ENCODE measurements at places on chromosomes 5 and 9. TPM values are rescaled to one million over a fixed set of nuclear protein-coding genes. Genes with fewer than 3 reads are reported as not detected.

TNC gene
- 31.5 TPM for total RNA-seq

ADAMTSL2 gene
- total RNA-seq = 1.7 TPM

DNA sequence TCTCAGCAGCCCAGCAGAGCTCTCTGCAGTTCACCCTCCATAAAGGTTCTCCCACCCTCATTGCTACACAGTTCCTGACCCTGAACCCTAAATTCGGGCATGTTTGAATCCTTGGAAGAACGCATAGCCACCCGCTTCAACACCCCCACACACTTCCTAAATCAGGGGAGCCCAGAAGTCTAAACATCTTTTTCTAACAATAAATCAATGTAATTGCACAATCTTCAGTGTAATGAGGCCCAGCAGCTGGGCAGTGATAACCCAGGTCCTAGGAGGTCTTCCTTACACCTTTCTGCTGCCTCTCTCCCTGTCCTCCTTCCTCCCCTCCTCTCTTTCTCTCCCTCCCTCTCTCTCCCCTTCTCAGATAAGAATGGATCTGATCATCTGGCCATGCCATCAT is 88.0 kb downstream of the IRX2 start:
- no peaks in the 10 kb centered on the region for H3K27me3 ChIP-seq
- H3K4me1 ChIP-seq = no peaks in the 10 kb centered on the region
- no peak overlapping the region for H3K4me3 ChIP-seq
- DNase-seq = no peak
- H3K27ac ChIP-seq = no peak overlapping the region

DNA sequence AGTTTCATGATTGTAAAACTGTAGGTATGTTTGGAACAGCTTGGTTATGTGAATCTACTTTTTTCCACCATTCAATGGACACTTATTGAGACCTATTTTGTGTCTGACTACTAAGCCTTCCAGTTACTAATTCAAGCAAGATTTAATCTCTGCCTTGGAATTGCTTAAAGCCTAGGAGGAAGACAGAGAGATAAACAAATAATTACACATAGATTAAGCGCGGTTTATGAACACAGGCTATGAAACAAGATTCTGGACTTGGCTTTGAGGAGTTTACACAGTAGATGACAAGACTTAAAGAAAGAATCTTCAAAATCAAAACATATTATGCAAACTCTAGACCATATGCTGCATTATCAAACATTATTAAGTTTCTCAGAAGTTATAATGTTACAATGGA is 340.4 kb downstream of the RASEF start:
- no peak overlapping the region for H3K4me3 ChIP-seq
- DNase-seq = no peak
- no peak overlapping the region for H3K27ac ChIP-seq
- no peaks in the 10 kb centered on the region for H3K4me1 ChIP-seq
- H3K36me3 ChIP-seq = no peaks in the 10 kb centered on the region
- no peaks in the 10 kb centered on the region for H3K27me3 ChIP-seq

FOXD4L5 gene
- total RNA-seq = 0.09 TPM

DNA sequence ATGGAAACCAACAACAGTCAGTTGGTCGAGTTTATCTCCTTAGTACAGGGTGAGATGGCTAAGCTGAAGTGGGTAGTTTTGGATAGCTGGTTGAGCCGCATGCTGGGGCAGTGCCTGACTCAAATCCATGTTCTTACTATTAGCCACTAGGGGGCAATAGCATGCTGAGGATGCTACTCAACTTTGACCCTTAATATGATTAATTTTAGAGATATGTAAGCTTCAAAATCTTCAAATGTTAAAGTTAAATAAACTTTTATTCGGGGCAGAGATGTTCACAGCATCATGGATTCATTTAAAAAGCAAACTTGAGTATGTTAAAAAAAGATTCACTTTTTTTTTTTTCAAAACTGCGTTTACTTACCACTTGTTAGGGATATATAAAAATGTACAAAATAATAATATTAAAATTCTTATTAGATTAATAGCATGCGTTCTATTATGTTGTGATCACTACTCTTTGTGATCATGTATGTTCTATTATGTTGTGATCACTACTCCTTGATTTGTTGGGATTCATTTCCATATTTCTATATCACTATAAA is 57.0 kb downstream of the C9orf153 start:
- H3K4me3 ChIP-seq = no peak overlapping the region
- DNase-seq = peak; percentile 13
- H3K36me3 ChIP-seq = no peaks in the 10 kb centered on the region
- H3K27me3 ChIP-seq = no peaks in the 10 kb centered on the region
- H3K4me1 ChIP-seq = no peaks in the 10 kb centered on the region
- H3K27ac ChIP-seq = no peak overlapping the region

GLRX gene
- 52.4 TPM for total RNA-seq

DNA sequence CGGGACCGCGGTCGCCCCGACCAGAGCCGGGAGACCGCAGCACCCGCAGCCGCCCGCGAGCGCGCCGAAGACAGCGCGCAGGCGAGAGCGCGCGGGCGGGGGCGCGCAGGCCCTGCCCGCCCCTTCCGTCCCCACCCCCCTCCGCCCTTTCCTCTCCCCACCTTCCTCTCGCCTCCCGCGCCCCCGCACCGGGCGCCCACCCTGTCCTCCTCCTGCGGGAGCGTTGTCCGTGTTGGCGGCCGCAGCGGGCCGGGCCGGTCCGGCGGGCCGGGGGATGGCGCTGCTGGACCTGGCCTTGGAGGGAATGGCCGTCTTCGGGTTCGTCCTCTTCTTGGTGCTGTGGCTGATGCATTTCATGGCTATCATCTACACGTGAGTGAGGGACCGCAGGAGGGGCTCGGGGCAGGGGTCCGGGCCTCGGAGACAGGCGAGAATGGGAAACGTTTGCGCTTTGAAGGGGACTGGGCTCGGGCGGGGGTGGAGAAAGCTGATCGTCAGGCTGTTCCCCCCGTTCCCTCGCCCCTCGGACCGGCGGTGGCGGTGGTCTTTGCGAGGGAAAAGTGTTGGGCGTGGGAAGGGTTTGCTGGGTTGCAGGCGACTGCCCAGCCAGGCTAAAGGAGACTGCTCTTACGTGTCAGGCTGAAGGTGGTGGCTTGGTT is 457 bp downstream of the UGCG start:
- H3K27ac ChIP-seq = peak overlapping the region; percentile 96
- no peaks in the 10 kb centered on the region for H3K27me3 ChIP-seq
- H3K4me1 ChIP-seq = peaks cover 5% of the 10 kb centered on the region

GRCh38 chr5:108753877-108754276 is 6.2 kb downstream of the FER start:
- H3K4me3 ChIP-seq = no peak overlapping the region
- peaks cover 5% of the 10 kb centered on the region for H3K4me1 ChIP-seq
- H3K36me3 ChIP-seq = no peaks in the 10 kb centered on the region
- peaks cover 4% of the 10 kb centered on the region for H3K27me3 ChIP-seq
- no peak overlapping the region for H3K27ac ChIP-seq

AHRR gene
- total RNA-seq = 0.52 TPM

CRB2 gene
- total RNA-seq = 0.61 TPM

ARSK gene
- total RNA-seq = 4.6 TPM

- no peaks in the 10 kb centered on the region for H3K27me3 ChIP-seq
- H3K27ac ChIP-seq = no peak overlapping the region
- H3K36me3 ChIP-seq = no peaks in the 10 kb centered on the region
- no peaks in the 10 kb centered on the region for H3K4me1 ChIP-seq
- DNase-seq = no peak
Observed at GRCh38 chr9:115781070-115781736, 372.4 kb upstream of the PAPPA start.

DNA sequence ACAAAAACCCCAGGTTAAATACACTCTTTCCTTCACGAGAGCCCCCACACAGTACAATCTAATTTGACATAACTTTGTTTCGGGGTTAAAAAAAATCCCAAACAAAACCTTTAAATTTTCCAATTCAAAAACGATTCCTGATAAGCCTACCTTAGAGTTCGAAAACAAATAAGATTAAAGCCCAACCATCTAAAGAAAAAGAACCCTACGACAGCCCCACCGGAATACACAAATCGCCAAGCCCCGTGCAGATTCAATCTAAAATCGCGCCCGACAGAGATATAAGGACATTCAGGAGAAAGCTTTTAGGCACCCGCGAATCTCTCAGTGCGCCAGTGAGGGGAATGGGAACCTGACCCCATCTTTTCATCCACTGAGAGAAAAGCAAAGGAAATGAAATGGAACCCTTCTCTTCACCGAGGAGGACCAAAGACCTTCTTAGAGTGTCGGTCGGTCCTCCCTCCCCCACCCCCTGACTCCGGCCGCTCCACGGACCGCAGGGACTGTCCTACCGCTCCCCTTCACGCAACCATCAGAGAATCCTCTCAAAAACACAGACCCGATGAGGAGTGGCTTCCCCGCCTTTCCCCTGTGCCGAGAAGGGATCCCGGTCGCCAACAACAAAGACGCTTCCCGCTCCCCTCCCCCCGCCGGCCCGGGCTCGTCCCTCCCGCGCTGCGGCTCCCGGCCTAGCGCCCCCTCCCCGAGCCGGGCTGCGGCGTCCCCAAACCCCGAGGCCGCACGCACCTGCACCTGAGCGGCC is 925 bp downstream of the ABHD17B start:
- peak overlapping the region; percentile 99 for H3K4me3 ChIP-seq
- peaks cover 9% of the 10 kb centered on the region for H3K36me3 ChIP-seq
- peak overlapping the region; percentile 94 for H3K27ac ChIP-seq
- peaks cover 21% of the 10 kb centered on the region for H3K4me1 ChIP-seq

TRIM36 gene
- 1.8 TPM for total RNA-seq

DNA sequence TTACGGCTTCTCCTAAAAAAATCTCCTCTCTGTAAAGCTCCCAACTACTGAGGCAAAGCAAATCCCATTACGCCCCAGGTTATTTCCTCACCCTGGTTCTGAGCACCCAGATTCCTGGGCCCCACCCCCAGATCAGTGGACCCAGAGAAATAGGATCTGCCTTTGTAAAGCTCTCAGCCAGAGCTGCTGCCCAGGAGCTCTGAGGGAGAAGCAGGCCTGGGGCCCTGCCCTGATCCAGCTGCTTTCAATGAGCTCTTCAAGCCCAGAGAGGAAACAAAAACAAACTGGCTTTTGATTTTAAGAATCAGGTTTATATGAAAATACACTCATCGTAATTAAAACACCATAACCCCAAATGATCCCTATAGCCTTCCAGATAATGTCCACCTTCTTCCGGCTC is 124.5 kb downstream of the C5orf15 start:
- H3K27me3 ChIP-seq = no peaks in the 10 kb centered on the region
- H3K4me3 ChIP-seq = no peak overlapping the region
- no peaks in the 10 kb centered on the region for H3K36me3 ChIP-seq
- no peak overlapping the region for H3K27ac ChIP-seq

- H3K4me3 ChIP-seq = no peak overlapping the region
- no peak for DNase-seq
- H3K27me3 ChIP-seq = no peaks in the 10 kb centered on the region
- H3K27ac ChIP-seq = no peak overlapping the region
- H3K4me1 ChIP-seq = no peaks in the 10 kb centered on the region
- H3K36me3 ChIP-seq = no peaks in the 10 kb centered on the region
Observed at GRCh38 chr5:92665506-92665905, 915.5 kb downstream of the NR2F1-AS1 start.

OTP gene
- 0.05 TPM for total RNA-seq

PCDHGA7 gene
- 0.28 TPM for total RNA-seq

DNA sequence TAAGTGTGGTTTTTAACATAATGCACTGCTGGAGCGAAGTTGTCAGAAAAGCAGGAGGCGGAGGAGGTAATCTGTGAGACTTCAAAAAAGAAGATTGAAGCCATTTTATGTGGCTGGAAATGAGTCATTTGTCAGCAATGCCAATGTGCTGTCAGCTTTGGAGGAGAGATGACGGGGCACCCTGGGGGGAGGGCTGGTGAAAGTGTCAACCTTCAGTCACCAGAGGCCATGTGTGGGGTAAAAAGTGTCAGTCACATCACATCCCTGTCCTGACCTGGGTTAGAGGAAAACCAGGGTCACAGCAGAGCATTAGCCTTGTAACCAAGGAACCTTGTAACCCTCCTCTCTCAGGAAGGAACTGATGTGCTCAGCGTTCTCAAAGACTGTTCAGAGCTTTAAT is 59.1 kb downstream of the TLR4 start:
- no peaks in the 10 kb centered on the region for H3K27me3 ChIP-seq
- H3K4me3 ChIP-seq = no peak overlapping the region
- DNase-seq = no peak
- H3K4me1 ChIP-seq = no peaks in the 10 kb centered on the region

GRCh38 chr5:171152382-171152781 is 156.7 kb upstream of the TLX3 start:
- H3K36me3 ChIP-seq = no peaks in the 10 kb centered on the region
- H3K4me1 ChIP-seq = no peaks in the 10 kb centered on the region
- no peak overlapping the region for H3K4me3 ChIP-seq

DNA sequence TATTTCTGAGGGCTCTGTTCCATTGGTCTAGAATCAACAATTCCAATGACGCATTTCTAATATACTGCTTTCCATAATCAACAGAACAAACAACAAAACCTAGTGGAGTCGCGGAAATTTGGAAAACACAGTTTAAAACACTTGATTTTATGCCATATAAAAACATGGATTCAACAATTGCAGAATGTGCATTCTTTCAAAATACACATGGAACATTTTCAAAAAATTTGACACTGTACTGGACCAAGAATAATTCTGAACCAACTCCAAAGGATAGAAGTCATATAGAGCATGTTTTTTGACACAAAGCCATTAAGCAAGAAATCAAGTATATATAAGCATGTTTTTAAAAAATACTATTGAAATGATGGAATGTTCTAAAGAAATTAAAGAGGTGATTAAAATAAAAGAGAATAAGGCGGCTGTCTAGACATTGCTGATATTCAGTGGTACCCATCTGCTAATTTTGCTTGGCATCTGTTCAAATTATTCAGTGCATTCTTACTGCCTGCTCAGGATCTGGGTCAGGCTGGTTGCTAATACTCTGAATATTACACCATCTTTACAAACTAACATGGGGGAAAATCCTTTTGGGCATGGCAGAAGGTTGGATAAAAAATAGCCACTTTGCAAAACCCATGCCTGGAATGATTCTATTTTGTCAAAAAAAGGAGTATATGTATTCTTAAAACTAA is 221.3 kb downstream of the NPR3 start:
- no peak for DNase-seq
- H3K4me3 ChIP-seq = no peak overlapping the region
- H3K36me3 ChIP-seq = no peaks in the 10 kb centered on the region

SLC31A2 gene
- total RNA-seq = 11.8 TPM
